Activated CD4-positive, alpha-beta memory T cell treated with anti-CD3 and anti-CD28 coated beads, Interleukin-2, amount 10 ng/mL, durations not matched to agents 7 days and 5 days (primary cell): ENCODE measurements at places on chromosomes 1 and 21. TPM values are rescaled to one million over a fixed set of nuclear protein-coding genes. Genes with fewer than 3 reads are reported as not detected.

DNA sequence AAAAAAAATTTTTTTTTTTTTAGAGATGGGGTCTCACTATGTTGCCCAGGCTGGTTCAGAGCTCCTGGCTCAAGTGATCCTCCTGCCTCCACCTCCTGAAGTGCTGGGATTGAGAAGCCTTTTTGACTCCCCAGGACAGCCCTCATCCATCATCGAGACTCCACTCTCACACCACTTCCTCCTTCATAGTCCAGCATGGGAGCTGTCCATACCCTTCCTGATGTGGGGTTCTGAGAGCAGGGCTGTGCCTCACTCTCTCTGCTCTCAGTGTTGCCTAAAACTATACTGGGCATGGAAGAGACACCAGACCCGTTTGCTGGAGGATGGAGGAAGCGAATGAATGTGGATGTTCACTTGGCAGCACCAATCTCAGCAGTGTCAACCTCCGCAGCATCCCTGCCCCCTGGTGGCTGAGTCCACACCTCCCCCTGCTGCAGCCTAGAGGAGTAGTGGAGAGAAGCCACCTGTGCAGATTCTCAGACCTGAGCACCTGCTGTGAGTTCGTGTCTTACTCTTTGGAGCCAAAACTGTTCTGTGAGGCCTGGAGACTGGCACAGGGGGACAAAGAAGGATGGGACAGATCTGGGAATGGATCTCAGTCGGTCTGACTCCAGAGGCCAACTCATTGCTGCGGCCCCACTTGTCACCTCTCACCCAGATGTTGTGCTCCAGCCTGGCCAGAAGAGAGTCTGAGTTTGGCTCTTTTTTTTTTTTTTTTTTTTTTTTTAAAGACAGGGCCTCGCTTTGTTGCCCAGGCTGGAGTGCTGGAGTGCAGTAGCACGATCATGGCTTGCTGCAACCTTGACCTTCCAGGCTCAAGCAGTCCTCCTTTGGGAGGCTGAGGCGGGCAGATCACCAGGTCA is 17.7 kb downstream of the TINAGL1 start:
- DNase-seq = peak; percentile 73

DNA sequence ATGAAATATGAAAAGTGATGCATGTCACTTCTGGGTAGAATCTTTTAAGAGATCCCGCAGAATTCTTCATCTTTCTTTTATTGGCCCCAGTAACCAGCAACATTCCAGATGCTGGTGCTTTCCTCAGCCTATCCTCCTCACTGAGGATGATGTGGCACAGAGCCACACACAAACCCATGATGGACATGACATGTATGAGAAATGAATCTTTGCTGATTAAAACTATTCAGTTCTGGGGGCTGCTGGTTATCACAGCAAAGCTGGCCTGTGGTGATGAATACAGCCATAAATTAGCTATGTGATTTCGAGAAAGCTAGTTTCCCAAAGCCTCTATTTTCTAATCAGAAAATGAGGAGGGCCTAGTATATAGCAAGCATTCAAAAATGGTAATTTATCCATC is 8.3 kb upstream of the ERICH3 start:
- DNase-seq = no peak

DIRAS3 gene
- total RNA-seq = not detected

- DNase-seq = no peak
Observed at GRCh38 chr1:202812176-202813026, 1.6 kb downstream of the PCAT6 start.

GRCh38 chr1:194084755-194085154 is 898.3 kb upstream of the B3GALT2 start:
- no peak for DNase-seq

- DNase-seq = no peak
Observed at GRCh38 chr1:235834620-235835019, 32.1 kb downstream of the LYST start.

DNA sequence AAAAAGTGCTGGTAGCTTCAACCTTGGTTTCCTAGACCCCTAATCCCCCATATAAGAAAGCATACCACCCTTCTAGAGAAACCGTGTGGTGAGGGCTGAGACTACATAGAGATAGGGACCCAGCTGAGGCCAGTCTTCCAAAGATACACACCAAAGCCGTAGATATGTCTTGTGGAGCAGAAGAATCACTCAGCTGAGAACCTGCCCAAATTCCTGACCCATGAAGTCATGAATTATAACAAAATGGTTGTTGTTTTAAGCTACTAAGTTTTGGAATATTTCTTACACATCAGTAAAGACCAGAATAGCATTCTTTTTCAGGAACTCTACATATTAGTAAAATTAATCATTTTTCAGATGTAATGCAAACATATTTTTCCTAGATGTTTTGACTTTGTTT is 3.3 kb upstream of the SNRPE start:
- DNase-seq = no peak

- no peak for DNase-seq
Observed at GRCh38 chr1:230800891-230801840, 54.0 kb downstream of the CAPN9 start.

IVL gene
- not detected for total RNA-seq

CACHD1 gene
- total RNA-seq = not detected

ZBTB8B gene
- total RNA-seq = not detected

- DNase-seq = no peak
Observed at GRCh38 chr1:67889953-67890567, 56.8 kb upstream of the GNG12 start.

DNA sequence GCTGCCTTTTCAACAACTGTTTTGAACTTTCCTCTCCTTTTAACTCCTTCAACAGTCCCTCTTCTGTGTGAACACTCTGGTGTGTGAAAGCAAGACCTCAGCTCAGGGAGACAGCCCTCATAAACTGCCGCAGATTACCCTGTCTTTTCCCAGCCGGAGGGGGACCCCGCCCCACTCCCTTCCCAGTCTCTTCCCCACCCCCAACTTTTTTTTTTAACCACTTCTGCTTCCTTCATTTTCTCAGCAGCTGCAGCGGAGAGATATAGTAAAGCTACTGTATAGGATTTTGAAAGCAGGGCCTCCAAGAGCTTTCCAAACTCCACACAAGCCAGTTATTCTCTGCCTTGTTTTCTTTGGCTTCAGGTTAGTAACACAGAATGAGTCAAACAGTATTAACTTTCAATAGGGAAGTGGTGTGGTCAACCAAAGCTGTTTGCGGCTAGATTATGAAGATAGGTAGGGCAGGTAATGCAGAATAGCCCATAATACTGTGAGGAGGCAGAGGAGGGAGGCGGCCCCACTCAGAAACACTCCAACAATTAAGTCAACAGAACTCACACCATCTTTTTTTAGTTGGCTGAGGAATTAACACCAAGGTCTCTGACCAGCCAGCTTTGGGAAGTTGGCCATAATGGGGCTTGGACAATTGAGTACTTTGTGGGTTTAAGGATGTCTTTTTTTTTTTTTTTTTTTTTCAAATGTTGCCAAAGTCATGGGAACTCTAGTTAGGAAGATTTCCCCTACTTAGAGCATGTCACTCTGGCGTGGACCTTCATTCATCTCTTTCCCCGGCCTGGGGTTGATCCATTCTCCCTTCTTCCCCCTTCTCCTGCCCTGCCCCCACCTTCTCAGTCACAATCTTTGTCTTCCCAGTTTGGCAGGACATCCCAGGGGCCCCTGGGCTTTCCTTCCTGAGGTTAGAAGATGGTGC is 177.0 kb downstream of the CLIC6 start:
- peak; percentile 83 for DNase-seq

DNA sequence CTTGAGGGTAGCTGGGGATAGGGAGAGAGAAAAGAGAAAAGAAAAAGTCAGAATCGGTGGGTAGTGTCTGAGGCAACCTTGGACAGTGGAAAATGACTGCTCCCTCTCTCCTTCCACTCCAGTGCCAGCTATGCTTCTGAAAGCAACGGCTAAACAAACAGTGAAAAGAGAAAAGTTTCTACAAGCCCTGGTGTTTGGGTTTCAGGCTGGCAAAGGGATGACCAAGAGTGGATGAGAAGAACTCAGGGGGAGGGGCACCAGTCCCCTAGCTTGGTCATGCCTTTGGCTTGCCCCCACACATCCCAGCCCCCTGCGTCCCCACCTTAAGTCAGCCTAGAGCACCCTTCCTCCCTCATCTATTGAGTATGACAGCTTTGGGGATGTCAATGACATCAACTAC is 8.6 kb downstream of the IL22RA1 start:
- no peak for DNase-seq

DNA sequence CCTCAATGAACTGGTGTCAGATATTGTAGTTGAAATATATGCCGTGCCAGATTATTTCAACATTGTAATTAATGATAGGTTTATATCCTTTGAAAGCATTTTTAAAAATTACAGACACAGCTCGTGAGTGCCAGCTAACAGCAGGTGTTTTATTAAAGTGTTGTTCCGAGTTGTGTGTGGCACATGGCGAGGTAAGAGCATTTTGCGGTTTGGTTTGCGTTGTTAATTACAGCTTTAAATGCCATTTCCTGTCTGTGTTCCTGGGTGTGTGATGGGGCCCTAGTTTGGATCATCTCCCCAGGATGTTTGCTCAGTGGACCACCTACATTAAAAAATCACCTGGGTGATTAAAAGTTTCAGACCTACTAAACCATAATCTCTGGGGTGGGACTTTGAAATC is 97.4 kb downstream of the PRDM2 start:
- no peak for DNase-seq

- no peak for DNase-seq
Observed at GRCh38 chr21:27569831-27570230, 602.9 kb upstream of the ADAMTS5 start.

DNA sequence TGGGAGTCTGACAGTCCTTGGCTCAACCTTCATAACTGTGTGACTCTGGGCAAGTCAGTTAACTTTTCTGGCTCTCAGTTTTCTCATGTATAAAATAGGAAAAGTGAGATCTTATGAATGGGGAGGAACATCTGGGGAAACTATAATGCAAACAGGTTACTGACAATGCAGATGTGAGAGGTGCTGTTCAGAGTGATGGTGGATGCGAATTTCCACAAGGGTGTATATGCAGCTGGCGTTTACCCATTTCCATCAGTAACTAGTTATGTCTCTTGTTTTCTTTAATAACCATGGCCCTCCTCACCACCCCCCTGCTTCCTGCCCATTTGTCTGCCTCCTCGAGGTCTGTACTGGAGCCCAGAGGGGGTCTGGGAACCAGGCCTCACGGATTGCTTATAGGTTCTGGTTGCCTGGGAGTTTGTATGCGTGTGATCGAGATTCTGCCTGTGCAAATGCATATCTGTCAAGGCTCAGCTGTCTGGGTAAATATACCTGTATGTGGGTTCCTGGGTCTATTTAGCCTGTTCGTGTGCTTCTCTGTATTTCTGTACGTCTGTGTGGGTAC is 44.4 kb downstream of the AHDC1 start:
- DNase-seq = no peak

DNA sequence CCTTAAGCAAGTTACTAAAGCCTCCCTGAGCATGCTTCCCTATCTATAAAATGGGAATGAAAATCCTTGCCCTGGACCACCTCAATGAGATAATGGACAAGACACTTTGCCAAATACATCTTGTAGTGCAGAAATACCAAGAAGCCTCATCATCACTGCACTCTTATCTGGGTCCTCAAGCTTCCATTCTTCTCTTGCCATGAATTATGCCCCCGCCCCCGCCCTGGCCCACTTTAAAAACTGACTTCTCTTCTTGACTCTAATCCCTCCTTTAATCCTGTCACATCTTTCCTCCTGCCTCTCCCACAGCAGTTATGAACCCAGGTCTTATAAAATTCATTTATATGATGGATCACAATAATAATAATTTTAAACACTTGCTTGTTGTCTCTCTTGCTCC is 14.8 kb downstream of the ARHGEF11 start:
- no peak for DNase-seq

AK5 gene
- total RNA-seq = 0.86 TPM

DNA sequence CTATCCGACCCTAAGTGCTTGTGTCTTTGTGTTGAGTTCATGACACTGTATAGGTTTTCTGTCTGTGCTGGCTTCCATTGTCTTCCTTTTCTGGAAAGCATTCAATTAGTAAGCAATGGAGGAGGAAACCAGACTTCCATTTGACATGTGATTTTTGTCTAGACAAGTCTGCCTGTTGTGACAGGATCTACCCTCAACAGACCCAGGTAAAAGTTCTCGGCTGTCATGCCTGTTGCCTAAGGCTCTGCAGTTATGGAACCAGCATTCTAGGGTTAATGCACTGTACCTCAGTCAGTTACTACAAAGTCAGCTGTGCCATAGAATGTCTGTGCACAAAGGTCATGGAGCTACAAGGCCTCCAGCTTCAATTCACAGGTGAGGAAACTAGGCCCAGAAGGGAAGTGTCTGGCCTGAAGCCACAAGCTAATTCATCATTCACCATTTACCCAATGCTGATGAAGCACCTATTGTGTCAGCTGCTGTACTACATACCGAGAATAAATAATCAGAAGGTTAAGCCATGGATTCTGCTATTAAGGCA is 72.3 kb downstream of the PLPP3 start:
- no peak for DNase-seq

NES gene
- not detected for total RNA-seq

DNA sequence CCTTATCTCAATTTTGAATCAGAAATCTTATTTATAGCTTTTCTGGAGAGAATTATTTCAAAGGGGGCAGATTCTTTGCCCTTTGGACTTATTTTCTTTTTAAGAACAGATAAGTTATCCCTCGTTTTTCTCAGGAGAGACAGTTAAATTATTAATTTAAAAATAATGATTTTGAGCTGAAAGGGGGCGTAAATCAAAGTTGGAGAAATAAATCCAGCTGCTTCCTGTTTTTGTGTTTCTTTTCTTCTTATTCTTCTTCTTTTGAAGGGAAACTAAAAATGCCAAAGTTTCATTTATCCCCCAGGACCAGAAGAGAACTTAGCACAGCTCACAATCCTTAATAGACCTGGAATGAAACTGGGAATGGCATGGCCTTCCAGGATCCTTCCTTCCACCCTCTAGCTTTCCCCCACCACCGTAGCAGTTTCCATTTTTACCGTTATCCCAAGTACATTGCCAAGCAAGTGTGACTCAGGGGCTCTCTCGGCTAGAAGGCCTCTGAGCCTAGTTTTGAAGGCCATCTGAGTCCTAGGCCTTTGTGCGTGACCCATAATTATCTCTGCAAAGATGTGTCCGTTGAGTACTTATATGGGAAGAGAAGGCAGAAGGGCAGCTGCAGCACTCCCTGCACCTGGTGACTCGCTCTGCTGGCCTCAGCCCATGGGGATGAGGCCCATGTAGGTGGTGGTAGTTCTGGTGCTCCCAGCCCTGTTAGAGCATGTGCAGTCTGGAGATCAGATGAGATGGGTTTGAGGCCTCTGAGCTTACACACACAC is 181.7 kb downstream of the ROR1 start:
- no peak for DNase-seq

DNA sequence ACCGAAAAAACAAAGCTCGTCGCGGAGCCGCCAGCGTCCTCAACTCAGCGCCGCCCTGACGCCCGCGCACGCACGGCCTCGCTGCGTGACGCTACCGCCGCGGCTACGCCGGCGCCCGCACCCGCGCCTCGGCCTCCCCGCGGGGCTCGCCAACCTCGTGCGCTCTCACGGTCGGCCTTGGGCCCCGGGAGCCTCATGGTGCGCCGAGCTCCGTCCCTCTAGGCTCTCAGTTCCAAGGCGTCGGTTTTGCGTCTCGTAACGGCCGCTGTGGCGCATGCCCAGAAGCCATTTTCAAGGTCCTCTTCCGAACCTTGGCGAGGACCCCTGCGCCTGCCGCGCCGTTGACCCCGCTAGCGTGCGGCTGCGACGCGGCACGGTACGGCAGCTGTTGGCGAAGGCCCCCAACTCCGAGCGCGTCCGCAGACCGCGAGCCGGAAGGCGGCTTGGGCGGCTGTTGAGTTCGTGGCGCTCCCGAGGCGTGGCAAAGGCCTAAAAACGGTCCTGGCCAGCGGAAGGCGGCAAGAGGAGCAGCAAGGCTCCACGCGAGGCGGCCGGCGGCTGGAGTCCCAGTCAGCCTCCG is at the start of gene HENMT1:
Gene HENMT1, minus strand, starts transcription at position 64 of the 580 bp plus-strand sequence. CDS start 1,209 bp downstream, outside the sequence.
- DNase-seq = peak; percentile 82
